ENCODE measurements at places on chromosomes 4 and X.

DNA sequence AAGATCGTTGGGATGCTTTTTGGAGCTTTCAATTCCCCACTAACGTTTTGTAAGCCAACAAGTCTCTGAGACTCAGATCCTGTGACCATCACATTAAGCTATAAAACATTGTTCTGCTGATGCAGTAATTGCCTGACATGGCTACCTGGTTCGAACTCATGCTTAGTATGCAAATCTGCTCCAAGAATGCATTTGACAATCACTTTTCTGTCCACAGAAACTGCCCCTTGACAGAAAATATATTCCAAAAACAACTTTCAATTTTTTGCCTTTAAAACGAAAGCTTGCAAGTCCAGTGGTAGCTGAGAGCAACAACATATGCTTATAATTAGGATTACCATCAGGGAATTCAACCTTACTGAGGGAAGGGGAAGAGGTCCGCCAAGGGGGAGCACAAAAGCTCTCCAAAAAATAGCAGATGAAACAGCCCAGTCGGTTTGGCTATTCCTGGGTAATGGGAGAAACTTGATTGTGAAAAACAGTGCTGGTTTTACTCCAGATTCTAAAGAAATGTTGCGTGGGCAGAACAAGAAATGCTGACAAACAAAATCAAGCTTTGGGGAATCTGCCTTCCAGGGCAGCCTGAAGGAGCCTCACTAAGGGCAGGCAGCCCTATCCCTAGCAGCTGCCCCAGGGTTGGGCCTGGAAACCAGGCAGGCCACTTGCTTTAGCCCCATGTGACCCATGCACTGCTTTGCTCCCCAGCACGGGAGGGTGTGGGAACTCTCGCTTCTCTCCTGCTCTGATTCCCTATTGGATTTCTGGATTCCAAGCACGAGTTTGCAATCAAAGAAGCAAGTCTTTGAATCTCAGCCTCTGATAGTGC, 160.7 kb upstream of the LDB2 start:
- DNase-seq = peak; percentile 70

GRCh38 chrX:77668391-77669237, 117.4 kb downstream of the ATRX start:
- DNase-seq = peak; percentile 37

DNA sequence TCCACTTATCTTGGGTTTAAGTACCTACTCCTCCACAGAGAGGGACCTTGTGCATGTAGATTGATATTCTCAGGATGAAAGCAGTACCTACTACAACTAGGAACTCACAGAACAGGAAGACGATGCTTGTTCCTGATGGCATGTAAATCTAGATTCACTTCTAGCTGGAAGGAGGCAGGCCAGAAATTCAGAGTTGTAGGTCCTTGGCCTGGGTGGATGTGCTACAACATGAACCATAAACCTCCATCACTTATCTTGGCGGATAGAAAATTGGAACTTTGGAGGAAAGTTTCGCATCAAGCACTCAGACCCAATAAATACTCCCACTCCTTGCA, 9.3 kb upstream of the SMIM20 start:
- DNase-seq = no peak

DNA sequence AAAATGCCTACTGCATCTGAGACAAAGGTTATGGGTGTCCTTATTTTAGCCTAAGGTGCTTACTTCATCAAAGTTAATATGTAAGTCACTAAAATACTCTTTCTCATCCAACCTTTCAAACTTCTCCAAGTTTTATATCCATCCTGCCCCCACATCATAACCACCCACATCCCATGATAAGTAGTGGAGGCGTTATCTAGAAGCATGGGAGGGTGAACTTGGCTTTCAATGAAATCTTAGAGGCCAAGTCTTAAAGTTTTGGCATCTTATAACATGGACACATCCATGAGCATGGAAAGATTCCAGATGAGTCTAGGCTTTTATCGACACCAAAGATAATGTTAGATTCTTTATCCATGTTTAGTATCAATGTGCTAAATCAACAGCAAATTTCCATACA, 22.9 kb upstream of the SEC24D start:
- no peak for DNase-seq

GRCh38 chr4:156957556-156957955, 14.0 kb downstream of the PDGFC start:
- no peak for DNase-seq

DNA sequence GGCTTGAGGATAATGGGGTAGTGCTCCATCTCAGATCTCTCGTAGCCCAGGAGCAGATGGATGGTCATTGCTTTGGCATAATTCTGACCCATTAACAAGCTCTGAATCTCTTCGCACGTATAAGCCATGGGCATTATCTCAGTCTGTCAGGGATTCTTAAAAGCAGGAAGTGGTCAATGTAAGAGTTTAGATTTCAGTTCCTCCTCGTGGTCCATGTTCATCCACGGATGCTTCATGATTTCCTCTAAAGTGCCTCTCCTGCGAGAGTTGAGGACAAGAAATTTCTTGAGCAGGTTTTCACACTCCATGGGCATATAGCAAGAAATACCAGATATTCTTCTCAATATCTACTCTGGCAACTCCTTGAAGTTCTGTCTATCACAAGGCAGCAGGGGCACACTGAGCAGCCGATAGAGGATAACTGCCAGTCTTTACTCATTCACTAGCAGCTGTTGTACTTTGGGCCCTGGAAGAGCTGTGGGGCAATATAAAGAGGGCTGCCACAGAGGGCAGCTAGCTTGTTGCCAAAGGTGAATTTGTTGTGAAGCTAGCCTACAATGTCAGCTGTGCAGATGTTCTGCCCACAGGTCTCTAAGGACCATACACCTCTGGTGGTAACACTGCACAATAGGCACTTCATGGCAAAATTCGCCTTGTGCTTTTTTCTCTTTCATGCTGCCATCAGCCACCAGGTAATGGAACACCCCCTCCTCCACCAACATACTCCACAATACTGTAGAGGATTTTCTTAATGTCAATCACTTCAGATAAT, 52.0 kb upstream of the WDR17 start:
- DNase-seq = no peak

DNA sequence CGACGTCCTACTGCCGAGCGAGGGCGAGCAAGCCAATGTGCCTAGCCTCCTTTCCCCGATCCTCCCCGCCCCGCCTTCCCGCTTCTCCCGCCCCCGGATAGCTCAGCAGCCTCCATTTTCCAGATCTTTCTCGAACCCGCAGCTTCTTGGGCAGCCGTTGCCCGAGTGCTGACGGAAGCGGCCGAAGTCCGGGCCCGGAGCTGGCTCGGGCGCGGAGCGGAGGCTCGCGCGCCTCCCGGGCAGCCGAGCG, 172 bp upstream of the HSPA4L start:
- peak; percentile 82 for DNase-seq

- peak; percentile 76 for DNase-seq
Measured at GRCh38 chrX:1453951-1454785, 1.5 kb upstream of the ASMTL start.

GRCh38 chr4:80587871-80588385, 252.4 kb downstream of the CFAP299 start:
- DNase-seq = no peak

DNA sequence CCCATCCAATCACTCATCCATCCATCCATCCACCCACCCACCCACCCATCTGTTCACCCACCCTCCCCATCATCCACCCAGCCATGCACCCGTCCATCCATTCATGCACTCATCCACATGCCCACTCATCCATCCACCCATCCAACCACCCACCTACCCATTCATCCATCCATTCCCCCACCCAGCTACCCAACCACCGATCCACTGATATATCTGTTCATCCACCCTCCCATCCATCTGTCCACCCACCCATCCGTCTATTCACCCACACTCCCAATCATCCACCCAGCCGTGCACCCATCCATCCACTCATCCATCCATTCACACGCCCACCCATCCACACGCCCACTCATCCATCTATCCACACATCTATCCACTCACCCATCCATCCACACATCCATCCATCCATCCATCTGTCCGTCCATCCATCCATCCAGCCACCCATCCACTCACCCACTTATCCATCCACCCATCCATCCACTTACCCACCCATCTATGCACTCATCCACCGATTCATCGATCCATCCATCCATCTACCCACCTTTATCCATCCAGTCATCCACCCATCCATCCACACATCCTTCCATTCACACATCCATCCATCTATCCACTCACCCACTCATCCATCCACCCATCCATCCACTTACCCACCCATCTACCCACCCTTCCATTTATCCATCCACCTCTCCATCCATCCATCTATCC, 28.4 kb downstream of the ASMTL start:
- no peak for DNase-seq

GRCh38 chrX:42686706-42687105, 91.3 kb downstream of the PPP1R2C start:
- no peak for DNase-seq

GRCh38 chr4:37388681-37389365, 144.3 kb downstream of the NWD2 start:
- no peak for DNase-seq

DNA sequence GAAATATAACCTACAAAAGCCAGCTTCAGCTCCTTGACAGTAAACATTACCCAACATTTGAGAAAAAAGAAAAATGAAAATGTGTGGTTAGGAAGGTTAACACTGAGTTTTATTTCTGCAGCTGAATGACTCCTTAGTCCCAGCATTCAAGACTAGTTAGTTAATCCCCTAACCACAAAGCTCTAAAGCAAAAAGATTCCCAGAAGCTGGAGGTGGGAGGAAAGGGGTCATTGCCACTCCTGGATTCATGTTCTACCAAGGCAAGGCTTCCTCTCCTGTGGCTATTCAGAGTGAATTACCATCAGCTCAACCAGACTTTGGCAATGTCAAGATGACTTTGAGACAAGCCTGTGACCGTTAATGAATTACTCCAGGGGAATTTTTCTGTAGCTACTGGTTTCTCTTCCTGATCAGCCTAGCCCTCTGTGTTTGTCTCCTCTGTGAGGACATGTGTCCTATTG, 63.6 kb downstream of the HADH start:
- no peak for DNase-seq

DNA sequence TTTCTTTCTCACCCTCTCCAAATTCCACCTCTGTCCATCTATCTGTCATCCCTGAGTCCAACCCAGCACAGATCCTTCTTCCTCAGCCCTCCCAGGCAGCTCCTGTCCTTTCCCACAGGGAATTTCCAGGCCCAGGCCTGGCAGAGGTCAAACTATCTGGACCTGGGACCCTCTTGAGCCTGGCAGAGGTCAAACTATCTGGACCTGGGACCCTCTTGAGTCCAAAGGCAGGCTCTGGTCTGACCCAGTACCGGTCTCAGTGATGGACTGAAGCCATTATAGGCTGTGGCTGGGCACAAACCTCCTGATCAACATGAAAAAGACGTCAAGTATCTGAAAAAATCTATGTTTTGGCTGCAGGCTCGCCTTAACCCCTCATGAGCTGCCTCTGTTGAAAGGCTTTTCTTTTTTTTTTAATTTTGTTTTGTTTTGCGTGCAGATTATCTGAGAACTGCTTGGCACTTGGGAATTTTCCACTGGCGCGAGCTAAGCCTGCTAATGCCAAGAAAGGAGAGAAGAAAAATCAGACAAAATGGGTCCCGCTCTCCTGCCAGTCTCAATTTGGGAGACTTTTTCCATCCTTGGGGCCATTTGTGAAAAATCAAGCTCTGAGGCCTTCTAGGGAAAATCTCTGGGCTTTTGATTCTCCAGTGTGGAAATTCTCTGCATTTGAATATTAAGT, 31.2 kb downstream of the MSX1 start:
- no peak for DNase-seq

DNA sequence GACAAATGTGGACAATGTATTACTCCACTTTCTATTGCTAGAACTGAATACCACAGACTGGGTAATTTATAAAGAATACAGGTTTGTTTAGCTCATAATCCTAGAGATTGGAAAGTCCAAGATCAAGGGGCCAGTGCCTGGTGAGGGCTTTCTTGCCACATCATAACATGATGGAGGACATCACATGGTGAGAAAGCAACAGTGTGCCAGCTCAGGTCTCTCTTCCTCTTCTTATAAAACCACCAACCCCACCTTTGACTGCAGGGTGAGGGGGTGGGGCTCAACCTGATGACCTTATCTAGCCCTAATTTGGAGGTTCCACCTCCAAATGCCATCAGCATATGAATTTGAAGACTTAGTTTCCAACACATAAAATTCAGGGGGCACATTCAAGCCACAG, 105.7 kb upstream of the CXorf66 start:
- no peak for DNase-seq

GRCh38 chrX:87732133-87732532, 214.5 kb downstream of the KLHL4 start:
- no peak for DNase-seq

DNA sequence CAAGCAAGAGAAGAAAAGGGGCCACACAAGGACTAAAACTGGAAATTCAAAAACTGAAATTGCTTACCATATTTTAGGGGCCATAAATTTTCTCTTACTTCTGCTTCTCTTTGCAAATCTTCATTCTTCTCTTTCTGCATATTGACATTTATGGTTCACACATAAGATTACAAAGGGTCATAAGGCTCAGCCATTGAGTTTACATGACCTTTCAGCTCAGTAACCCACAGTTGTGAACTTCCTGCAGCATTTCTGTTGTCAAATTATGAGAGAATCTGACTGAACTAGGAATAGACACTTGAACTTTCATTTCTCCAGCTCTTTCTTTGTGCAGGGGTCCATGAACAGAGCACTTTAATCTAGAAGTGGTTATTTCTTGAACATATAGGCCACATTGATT, 434.8 kb upstream of the CT83 start:
- no peak for DNase-seq

DNA sequence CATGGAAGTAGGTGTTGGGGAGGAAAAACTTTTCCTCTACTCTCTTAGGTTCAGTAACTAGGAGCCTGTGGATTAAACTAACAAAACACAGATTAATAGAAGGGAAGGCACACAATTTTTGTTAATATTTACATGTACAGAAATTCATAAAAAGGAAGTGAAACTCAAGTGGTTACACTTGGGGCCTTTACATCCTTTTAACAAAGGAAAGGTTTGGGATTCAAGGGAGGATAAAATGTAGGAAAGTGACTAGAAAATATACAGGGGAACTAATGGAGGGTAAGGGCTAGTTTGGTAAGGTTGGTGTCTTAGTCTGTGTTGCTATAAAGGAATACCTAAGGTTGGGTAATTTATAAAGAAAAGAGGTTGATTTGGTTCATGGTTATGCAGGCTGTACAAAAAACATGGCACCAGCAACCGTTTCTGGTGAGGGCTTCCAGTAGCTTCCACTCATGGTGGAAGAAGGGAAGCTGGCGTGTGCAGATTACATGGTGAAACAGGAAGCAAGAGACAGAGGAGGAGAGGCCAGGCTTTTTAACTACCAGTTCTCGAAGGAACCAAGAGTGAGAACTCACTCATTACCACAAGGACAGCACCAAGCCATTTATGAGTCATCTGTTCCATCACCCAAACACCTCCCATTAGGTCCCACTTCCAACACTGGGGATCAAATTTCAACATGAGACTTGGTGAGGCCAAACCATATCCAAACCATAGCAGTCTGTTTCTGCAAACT, 124.4 kb downstream of the CHRDL1 start:
- peak; percentile 21 for DNase-seq

DNA sequence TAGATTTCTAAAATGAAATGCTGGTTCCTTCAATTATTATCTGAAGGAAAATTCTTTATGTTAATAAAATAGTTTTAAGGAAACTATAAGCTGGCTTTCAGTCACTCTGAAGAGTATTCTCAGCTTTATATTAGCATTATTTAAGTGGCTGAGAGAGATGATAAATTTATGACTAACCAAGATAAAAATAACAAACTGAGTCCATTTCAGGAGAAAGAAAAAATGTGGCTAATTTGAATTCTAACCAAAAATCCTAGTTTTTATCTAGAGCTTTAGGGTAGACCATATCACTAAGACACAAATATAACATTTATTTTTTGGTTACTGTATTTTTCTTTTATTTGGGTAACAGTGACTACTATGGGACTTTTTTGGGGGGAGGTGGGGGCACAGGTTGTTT, 59.4 kb upstream of the NAP1L5 start:
- DNase-seq = peak; percentile 36
